ENCODE measurements at places on chromosomes 5 and 9.

DNA sequence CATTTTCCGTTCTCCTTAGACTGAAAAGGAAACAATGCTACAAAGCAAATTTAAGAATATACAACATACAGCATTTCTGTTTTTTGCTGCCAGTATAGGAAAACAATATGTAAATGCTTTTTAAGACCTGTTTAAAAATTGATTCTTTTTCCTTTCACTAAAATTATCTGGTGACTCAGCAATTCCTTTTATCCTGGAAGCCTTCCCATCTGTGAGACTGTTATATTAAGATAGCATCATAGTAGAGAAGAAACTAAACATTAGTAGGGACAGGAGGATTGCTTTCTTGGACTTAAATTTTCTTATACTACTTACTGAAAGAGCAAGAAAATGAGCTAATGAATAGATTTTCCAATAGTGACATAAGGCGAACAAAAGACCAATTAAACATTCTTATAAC is 30.0 kb upstream of the GPR21 start:
- H3K27me3 ChIP-seq: no peaks in the 10 kb centered on the region
- no peak overlapping the region for H3K4me3 ChIP-seq
- H3K4me1 ChIP-seq: peaks cover 8% of the 10 kb centered on the region
- DNase-seq: peak; percentile 59
- H3K27ac ChIP-seq: 0 out of 2 replicates have a peak overlapping the region, but pooled peaks have one; percentile 11
- H3K36me3 ChIP-seq: no peaks in the 10 kb centered on the region

DNA sequence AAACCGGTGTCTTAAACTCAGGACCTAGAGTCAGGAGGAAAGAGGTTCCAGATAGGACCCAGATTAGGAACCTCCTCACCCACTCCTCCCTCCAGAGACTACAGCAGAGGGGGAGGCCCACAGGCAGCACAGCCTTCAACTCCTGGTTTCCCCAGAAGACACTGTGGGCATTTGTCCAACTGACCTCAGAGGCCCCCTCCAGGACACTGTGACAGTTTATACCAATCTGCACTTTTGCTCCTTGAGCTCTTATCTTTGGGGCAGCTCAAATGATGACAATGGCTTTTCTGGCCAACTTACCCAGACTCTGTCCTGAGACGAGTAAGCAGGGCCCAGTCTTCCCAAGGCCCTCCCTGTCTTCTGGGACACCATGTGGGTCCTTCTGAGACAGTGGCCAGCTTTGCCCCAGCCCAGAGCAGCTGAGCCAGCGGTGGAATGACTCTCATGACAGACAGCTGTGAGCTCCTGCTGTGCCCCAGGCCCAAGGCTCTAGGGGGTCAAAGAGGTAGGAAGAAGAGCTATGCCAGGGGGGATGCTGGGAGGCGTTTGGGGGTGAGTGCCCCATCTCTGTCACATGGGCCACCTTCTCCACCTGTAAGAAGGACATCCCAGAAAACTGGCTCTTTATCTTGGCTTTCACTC is 14.3 kb downstream of the OR2V2 start:
- H3K4me3 ChIP-seq: peak overlapping the region; percentile 47
- DNase-seq: no peak
- peak overlapping the region; percentile 59 for H3K27ac ChIP-seq
- H3K36me3 ChIP-seq: no peaks in the 10 kb centered on the region

DNA sequence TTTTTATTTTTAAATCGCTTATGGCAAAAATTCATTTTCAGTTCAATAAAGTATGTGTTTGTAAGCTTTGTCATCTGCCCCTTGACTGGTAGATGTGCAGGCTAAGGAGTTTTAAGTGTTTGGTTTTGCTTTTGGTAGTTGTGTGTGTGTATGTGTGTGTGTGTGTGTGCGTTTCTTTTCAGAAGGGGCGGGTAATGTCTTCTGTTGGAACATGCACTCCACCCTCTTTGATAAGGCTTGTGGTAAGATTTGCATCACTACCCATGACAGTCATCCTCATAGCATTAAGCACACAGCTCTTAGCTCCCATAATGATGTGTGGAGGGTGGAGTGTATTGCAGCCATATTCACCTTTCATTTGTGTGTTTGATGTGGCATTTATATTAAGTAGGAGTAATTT is 92.1 kb upstream of the FSD1L start:
- no peaks in the 10 kb centered on the region for H3K27me3 ChIP-seq
- H3K4me3 ChIP-seq: no peak overlapping the region
- no peak overlapping the region for H3K27ac ChIP-seq
- H3K36me3 ChIP-seq: peaks cover 2% of the 10 kb centered on the region
- peaks cover 10% of the 10 kb centered on the region for H3K4me1 ChIP-seq
- peak; percentile 26 for DNase-seq

GRCh38 chr9:3629495-3629894 is 103.7 kb upstream of the RFX3 start:
- no peak overlapping the region for H3K4me3 ChIP-seq
- no peaks in the 10 kb centered on the region for H3K4me1 ChIP-seq
- H3K36me3 ChIP-seq: no peaks in the 10 kb centered on the region
- H3K27me3 ChIP-seq: no peaks in the 10 kb centered on the region
- no peak for DNase-seq

GRCh38 chr9:73869264-73869663 is 627.9 kb upstream of the RORB start:
- no peaks in the 10 kb centered on the region for H3K27me3 ChIP-seq
- H3K4me1 ChIP-seq: no peaks in the 10 kb centered on the region
- peak; percentile 24 for DNase-seq
- no peak overlapping the region for H3K4me3 ChIP-seq
- no peaks in the 10 kb centered on the region for H3K36me3 ChIP-seq
- no peak overlapping the region for H3K27ac ChIP-seq

GRCh38 chr5:154749491-154749890 is 5.7 kb upstream of the LARP1 start:
- no peaks in the 10 kb centered on the region for H3K36me3 ChIP-seq
- H3K4me3 ChIP-seq: no peak overlapping the region
- no peak for DNase-seq
- no peaks in the 10 kb centered on the region for H3K27me3 ChIP-seq
- no peak overlapping the region for H3K27ac ChIP-seq

DNA sequence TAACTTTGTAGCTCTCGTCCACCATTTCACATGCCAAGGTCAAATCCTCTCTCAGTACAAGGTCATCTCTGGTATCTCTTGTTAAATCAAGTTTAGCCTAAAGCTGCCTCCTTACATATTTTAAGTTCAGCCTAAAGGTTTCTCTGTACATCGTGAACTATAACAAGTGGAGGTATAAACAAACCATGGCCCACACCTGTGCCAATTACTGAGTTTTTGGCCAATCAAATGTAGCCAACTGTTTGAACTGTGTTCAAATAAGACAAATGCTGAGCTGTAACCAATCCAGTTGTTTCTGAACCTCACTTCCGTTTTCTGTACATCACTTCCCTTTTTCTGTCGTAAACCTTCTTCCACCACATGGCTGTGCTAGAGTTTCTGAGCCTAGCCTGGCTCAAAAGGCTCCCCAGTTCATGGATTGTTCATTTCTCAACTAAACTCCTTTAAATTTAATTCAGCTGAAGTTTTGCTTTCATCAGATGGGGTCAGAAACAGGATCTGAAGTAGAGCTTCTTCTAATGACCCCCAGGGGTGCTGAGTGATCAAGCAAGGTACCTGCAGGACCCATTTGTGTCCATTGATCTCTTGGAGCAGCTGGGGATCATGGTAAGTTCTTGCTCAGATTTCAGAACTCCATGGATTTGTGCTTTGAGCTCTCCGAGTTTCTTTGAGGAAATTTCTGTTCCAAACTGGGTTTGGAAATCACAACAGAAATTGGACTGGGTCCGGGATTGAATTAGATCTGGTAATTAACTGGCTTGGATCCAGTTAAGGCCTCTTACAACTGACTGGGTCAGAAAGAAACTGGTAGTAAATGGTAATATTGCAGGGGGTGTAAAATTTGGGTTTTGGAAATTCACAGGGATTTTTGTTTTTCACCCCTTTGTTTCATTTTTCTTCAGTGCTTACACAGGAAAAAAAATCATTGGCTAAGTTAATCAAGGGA is 11.0 kb upstream of the NANS start:
- H3K36me3 ChIP-seq: no peaks in the 10 kb centered on the region
- H3K4me1 ChIP-seq: no peaks in the 10 kb centered on the region
- no peak for DNase-seq
- H3K4me3 ChIP-seq: no peak overlapping the region

GRCh38 chr5:176639981-176640380 is 7.3 kb upstream of the TSPAN17 start:
- peaks cover 13% of the 10 kb centered on the region for H3K27me3 ChIP-seq
- peak; percentile 66 for DNase-seq
- no peaks in the 10 kb centered on the region for H3K4me1 ChIP-seq
- H3K27ac ChIP-seq: no peak overlapping the region
- no peaks in the 10 kb centered on the region for H3K36me3 ChIP-seq

- H3K27ac ChIP-seq: peak overlapping the region; percentile 100
- no peaks in the 10 kb centered on the region for H3K27me3 ChIP-seq
- peaks cover 31% of the 10 kb centered on the region for H3K4me1 ChIP-seq
Measured at GRCh38 chr5:91381774-91382359, 1.2 kb downstream of the ARRDC3 start.

DNA sequence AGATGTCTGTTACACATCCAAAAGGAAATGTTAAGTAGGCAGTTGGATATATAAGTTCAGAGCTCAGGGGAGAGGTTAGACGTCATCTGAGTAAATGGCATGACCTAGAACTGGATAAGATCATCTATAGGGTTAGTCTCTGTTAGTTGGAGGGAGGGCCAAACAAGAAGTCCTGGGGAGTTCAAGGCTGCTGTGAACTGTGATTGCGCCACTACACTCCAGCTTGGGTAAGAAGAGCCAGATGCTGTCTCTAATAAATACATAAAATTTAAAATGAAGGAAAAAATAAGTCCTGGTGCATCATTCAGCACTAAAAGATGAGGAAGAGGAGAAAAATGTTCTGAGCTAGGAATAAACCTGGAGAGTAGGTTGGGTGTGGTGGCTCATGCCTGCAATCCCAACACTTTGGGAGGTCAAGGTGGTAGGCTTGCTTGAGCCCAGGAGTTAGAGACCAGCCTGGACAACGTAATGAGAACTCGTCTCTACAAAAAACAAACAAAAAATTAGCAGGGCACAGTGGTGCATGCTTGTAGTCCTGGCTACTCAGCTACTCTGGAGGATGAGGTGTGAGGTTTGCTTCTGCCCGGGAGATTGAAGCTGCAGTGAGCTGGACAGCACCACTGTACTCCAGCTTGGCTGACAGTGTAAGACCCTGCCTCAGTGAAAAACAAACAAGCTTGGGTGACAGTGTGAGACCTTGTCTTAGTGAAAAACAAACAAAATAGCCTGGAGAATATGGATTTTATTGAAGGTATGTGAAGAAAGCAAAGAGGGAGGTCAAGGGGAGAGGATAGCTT is 123.6 kb downstream of the ACTBL2 start:
- no peak for DNase-seq
- H3K27me3 ChIP-seq: no peaks in the 10 kb centered on the region
- H3K27ac ChIP-seq: no peak overlapping the region
- H3K4me1 ChIP-seq: peaks cover 10% of the 10 kb centered on the region

- no peak overlapping the region for H3K4me3 ChIP-seq
- peaks cover 67% of the 10 kb centered on the region for H3K4me1 ChIP-seq
- DNase-seq: peak; percentile 98
- peak overlapping the region; percentile 100 for H3K27ac ChIP-seq
Measured at GRCh38 chr5:172775326-172776234, 4.6 kb upstream of the DUSP1 start.

DNA sequence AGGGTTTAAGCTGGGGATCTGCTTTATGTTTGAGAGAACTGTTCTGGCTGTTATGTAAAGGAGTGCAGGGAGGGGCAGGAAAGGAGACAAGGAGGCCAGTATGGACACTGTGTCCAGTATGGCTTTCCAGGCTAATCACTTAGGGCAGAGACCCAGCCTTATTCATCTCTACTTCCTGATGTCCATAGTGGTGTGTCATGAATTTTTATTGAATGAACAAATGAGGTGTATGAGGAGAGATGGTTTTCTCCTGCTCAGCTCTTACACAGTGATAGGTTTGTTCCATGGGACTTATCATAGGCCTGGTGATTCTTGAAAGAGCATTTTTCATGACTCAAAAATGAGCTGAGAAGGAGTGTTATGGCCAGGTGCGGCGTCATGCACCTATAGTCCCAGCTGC is 20.5 kb upstream of the FGFR4 start:
- H3K36me3 ChIP-seq: no peaks in the 10 kb centered on the region
- H3K27me3 ChIP-seq: no peaks in the 10 kb centered on the region
- H3K27ac ChIP-seq: no peak overlapping the region
- no peak overlapping the region for H3K4me3 ChIP-seq

DNA sequence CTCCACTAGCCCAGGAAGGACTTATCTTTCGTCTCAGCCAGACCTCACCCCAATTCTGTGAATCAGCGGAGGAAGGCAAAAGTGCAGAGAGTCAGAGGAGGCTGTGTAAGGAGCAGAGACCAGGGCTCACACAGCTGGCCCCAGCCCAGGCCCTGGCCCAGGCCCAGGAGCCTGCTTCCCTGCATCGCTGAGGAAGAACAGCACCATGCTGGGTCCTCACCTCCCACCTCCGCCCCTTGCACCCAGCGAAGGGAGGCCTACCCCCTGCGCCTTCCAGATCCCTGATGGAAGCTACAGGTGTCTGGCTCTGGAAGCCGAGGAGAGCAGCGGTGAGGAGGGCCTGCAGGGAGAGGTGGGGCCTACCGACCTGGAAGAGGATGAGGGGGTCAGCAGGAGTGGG is 22.3 kb upstream of the SYNPO start:
- H3K27ac ChIP-seq: no peak overlapping the region
- H3K4me3 ChIP-seq: no peak overlapping the region
- no peaks in the 10 kb centered on the region for H3K27me3 ChIP-seq
- H3K36me3 ChIP-seq: no peaks in the 10 kb centered on the region

- H3K27ac ChIP-seq: no peak overlapping the region
- H3K36me3 ChIP-seq: no peaks in the 10 kb centered on the region
- no peak overlapping the region for H3K4me3 ChIP-seq
Measured at GRCh38 chr9:33703430-33704102, 91.8 kb upstream of the PRSS3 start.

GRCh38 chr9:86445671-86446070 is 91.5 kb upstream of the TUT7 start:
- no peak for DNase-seq
- no peaks in the 10 kb centered on the region for H3K36me3 ChIP-seq
- H3K27me3 ChIP-seq: no peaks in the 10 kb centered on the region

GRCh38 chr5:71887680-71888079 is 168.6 kb downstream of the CARTPT start:
- H3K4me3 ChIP-seq: peak overlapping the region; percentile 22
- no peak overlapping the region for H3K27ac ChIP-seq
- H3K4me1 ChIP-seq: peaks cover 29% of the 10 kb centered on the region

DNA sequence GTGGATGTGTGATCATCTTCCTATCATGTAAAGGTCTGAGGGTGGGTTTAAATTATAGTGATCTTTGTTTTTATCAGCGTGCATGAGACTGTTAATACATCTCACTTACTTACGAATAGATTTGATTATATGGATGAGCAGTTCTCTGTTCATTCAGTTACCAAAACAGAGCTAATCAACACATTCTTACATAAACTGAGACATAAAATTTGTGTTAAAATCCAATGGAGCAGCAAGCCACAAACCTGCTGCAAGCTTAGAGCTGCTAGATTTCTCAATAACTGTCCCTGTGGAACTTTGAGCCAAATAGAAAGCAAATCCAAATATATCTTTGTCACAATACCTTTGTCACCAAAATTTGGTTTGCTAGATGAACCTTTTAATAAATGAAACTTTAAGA is 50.1 kb downstream of the NUDT12 start:
- no peak for DNase-seq
- no peak overlapping the region for H3K27ac ChIP-seq
- peaks cover 15% of the 10 kb centered on the region for H3K4me1 ChIP-seq
- H3K36me3 ChIP-seq: no peaks in the 10 kb centered on the region
- H3K4me3 ChIP-seq: no peak overlapping the region

GRCh38 chr5:157732596-157733262 is 1.5 kb downstream of the THG1L start:
- DNase-seq: no peak
- no peaks in the 10 kb centered on the region for H3K36me3 ChIP-seq
- H3K4me3 ChIP-seq: peak overlapping the region; percentile 86
- no peaks in the 10 kb centered on the region for H3K27me3 ChIP-seq
- 0 out of 2 replicates have a peak overlapping the region, but pooled peaks have one; percentile 89 for H3K27ac ChIP-seq

Measured in GM23248 (cell line).